Aorta (tissue), 5 donors: ENCODE measurements at places on chromosomes 4 and X. TPM values are rescaled to one million over a fixed set of nuclear protein-coding genes. Genes with fewer than 3 reads are reported as not detected.

CRLF2 gene
- total RNA-seq: 0.42 TPM

- DNase-seq: no peak
- H3K36me3 ChIP-seq: no peaks in the 10 kb centered on the region
- no peak overlapping the region for H3K4me3 ChIP-seq
- H3K4me1 ChIP-seq: no peaks in the 10 kb centered on the region
- H3K27ac ChIP-seq: no peak overlapping the region
Measured at GRCh38 chr4:141220271-141220670, 424 bp upstream of the ZNF330 start.

- no peaks in the 10 kb centered on the region for H3K4me1 ChIP-seq
- no peak overlapping the region for H3K27ac ChIP-seq
- H3K27me3 ChIP-seq: no peaks in the 10 kb centered on the region
- no peak for DNase-seq
- no peaks in the 10 kb centered on the region for H3K36me3 ChIP-seq
Measured at GRCh38 chrX:120236687-120237479, 13.7 kb upstream of the ZBTB33 start.

DNA sequence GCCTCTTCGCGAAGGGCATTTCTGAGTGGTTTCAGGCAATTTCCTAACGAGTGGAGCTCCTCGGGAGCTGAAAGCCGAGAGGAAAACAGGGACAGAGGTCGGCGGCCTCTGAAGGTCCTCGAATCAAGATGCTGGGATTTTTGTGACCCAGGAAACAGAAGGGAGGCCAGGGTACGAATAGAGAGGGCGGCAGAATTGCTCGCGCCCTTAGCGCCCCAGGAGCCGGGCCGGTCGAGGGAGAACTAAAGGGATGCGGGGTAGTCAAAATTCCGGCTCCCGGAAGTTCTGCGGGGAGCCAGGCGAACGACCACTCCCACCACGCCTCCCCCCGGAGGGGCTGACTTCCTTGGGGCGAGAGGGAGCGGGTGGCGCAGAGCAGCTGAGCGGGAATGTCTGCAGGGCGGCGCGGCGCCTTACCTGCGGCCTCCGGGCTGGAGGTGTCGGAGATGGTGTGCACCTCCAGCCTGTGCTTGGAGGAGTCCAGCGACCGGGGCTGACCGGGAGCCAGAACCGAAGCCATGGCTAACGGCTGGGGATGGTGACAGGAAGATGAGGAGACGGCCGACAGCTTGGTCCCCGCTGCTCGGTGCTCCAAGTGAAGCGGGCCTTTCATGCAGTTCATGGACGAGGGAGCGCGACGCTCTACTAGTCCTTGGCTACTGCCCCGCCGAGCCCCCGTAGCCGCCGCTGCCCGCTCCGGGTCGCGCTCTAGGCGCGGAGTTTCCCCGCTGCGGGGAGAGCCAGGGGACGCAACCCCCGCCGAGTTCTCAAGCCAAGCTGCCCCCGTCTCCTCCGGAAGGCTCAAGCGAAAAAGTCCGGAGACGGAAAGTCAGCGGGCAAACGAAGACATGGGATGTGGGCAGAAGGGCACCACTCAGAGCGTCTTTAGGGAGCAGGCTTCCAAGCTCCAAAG lies 782 bp downstream of the PITX2 start:
- DNase-seq: peak; percentile 59
- peak overlapping the region; percentile 1 for H3K4me3 ChIP-seq
- H3K36me3 ChIP-seq: no peaks in the 10 kb centered on the region
- H3K4me1 ChIP-seq: no peaks in the 10 kb centered on the region
- H3K27me3 ChIP-seq: peaks cover 5% of the 10 kb centered on the region

DNA sequence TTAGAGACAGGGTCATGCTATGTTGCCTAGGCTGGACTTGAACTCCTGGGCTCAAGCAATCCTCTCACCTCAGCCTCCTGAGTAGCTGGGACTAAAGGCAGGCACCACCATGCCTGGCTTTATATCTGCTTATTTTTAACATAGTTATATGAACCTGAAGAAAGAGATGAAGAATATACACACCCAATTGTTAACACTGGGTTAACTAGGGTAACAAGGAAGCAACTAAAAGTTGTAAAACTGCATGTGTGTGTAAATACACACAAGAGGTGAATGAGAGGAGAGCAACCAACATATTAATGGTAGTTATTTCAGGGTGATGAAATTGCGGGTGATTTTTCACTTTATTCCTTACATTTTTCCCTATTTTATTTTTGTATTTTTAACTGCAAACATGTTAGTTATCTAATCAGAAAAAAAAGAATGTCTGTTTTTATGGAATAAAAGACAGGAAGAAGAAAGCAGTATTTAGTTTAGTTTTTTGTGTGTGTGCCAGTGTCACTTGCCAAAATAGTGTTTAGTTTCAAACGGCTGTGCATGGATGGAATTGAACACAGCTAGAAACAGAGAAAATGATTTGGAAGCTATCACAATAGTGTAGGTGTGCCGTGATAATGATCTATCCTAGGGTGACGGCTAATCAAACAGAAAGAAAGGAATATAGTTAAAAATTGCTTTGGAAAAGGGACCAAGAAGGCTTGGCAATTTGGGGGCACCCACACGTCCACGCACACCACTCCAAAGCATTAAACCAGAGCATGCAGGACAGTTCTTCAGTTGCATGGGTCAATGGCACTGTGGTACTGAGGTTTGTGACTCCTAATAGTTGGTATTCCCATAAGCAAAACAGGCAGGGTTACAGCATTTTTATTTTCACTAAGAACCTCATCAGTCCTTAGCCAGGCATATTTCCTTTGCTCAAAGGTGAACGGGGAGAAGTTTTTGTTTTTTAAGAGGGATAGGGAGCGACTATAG lies 89.1 kb upstream of the KLHL13 start:
- no peaks in the 10 kb centered on the region for H3K4me1 ChIP-seq
- no peak for DNase-seq
- H3K4me3 ChIP-seq: no peak overlapping the region
- H3K27me3 ChIP-seq: no peaks in the 10 kb centered on the region
- no peak overlapping the region for H3K27ac ChIP-seq

GRCh38 chr4:51842167-51842553 lies 793 bp upstream of the DCUN1D4 start:
- no peaks in the 10 kb centered on the region for H3K36me3 ChIP-seq
- no peaks in the 10 kb centered on the region for H3K27me3 ChIP-seq
- no peaks in the 10 kb centered on the region for H3K4me1 ChIP-seq

DNA sequence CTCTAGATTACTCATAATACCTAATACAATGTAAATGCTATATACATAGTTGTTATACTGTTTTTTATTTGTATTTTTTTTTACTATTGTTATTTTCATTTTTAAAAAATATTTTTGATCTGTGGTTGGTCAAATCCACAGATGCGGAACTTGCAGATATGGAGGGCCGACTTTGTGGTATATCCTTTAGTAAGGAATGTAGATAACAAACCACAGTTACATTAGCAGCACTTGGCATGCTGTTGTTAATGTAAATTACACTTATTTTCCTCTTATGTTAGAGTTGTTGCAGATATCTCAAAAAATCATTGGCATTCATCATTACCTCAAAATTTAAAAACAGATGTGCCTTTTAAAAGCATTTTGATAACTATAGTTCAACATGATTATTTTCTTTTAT lies 151.0 kb downstream of the TMEM164 start:
- H3K36me3 ChIP-seq: no peaks in the 10 kb centered on the region
- DNase-seq: no peak
- H3K27ac ChIP-seq: no peak overlapping the region
- no peak overlapping the region for H3K4me3 ChIP-seq
- no peaks in the 10 kb centered on the region for H3K4me1 ChIP-seq

DNA sequence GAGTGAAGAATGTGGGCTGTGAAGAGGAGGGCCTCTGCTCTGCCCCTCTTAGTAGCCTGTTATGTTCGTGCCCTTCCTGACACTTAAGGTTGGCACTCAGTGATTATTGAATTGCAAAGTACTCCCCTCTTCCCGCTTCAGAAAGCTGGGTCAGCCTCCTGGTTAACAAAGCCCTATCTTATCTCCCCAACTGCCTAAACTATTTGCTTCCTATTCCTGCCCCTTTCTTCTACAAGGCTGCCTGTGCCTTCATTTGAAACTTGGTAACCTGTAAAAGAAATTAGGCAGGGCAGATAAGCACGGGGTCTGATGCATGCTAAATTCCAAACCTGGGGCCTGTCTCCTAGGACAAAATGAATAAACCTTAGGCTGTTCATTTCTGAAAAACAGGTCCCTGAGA lies 23.1 kb upstream of the TMEM150C start:
- no peaks in the 10 kb centered on the region for H3K36me3 ChIP-seq
- no peak overlapping the region for H3K4me3 ChIP-seq
- no peaks in the 10 kb centered on the region for H3K27me3 ChIP-seq
- no peak overlapping the region for H3K27ac ChIP-seq
- H3K4me1 ChIP-seq: no peaks in the 10 kb centered on the region

- no peak overlapping the region for H3K4me3 ChIP-seq
- no peak for DNase-seq
- no peaks in the 10 kb centered on the region for H3K27me3 ChIP-seq
- peaks cover 12% of the 10 kb centered on the region for H3K36me3 ChIP-seq
- no peak overlapping the region for H3K27ac ChIP-seq
Measured at GRCh38 chr4:87490664-87491369, 38.4 kb downstream of the SPARCL1 start.

DNA sequence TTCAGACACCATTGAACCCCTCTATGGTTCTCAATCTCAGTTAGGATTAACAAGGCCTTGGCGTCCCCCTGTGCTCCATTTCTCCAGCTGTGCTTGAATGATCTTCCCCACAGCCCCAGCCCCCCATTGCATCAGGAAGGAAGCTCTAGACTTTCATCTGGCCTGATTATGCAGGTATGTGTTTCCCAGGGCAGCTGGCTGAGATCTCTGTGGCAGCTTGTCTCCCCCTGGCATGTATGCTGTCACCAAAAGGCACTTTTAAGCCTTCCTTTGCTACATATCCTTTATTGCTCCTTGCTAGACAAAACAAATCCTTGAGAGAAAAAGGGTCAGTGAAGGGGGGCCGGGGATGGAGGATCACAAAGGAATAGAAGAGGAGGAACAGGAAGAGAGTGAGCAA lies 1056.0 kb upstream of the SLIT2 start:
- no peaks in the 10 kb centered on the region for H3K36me3 ChIP-seq
- H3K27me3 ChIP-seq: no peaks in the 10 kb centered on the region
- H3K4me1 ChIP-seq: no peaks in the 10 kb centered on the region

DNA sequence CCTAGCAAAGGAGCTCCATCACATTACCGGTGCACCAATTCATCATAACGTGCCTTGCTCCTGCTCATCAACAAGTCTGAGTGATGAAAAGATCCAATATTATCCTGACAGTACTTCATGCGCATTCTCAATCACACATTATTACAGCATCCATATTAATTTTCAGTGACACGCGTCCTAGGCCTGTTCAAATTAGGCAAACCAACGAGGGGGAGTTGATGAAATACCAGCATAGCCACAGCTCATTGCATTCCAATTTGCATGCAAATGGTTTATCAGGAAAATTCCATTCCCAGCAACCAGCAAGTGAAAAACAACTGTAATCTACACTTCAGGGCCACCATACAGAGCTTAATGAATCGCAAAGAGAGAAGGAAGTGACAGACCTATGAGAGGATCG lies 236.9 kb downstream of the DCLK2 start:
- peaks cover 3% of the 10 kb centered on the region for H3K4me1 ChIP-seq
- no peak overlapping the region for H3K4me3 ChIP-seq
- H3K27me3 ChIP-seq: no peaks in the 10 kb centered on the region
- H3K36me3 ChIP-seq: no peaks in the 10 kb centered on the region
- no peak for DNase-seq
